ENCODE measurements at places on chromosomes 2 and 18.
A peak's percentile ranks its signal among the peaks of the same experiment; 100 is the strongest.

DNA sequence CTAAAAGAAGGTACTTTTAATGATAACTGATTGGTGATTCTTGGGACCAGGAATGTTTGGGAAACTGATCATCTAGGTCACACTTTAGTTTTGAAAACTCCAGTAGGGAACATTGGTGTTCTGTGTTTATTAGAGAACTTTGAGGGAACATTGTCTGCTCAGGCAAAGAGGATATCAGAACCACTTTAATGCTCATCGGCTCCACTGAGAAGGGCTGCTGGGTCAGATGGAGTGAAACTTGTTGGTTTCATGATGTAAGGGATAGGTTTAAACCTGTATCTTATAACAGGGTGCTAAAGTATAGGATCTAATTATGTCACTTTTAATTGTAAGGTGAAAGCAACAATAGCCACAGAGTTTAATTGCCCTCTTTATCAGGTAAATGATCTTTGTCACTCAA is 14.2 kb upstream of the POLI start:
- no peak for DNase-seq

GRCh38 chr18:61334491-61334850 is 1.2 kb downstream of the CDH20 start:
- no peak for DNase-seq

- no peak for DNase-seq
Observed at GRCh38 chr18:72908181-72908580, 40.4 kb upstream of the NETO1 start.

DNA sequence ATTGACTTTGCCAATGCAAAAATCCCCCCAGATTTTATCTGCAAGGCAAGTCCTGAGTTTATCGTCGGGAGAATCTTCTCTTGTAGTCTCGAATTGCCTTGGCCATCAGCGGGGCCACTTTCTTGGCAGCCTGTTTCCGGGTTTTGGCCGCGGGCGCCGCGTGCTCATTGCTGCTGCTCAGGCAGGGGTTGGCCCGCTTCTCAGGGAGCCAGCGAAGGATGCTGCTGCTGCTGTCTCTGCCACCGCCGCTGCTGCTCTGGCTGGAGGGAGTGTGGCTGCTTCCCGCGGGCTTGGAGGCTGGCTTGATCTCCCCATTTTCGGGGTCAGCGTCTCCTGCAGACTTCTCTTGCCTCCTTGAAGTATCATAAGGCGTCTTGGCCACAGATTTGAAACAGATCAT is 2.5 kb downstream of the ELOA2 start:
- DNase-seq, result no peak

- no peak for DNase-seq
Observed at GRCh38 chr18:54229421-54230059, 5.1 kb upstream of the MBD2 start.

- DNase-seq, result no peak
Observed at GRCh38 chr2:132392221-132392620, 24.4 kb upstream of the GPR39 start.

- DNase-seq, result no peak
Observed at GRCh38 chr2:171547720-171548119, 25.4 kb downstream of the CYBRD1 start.

DNA sequence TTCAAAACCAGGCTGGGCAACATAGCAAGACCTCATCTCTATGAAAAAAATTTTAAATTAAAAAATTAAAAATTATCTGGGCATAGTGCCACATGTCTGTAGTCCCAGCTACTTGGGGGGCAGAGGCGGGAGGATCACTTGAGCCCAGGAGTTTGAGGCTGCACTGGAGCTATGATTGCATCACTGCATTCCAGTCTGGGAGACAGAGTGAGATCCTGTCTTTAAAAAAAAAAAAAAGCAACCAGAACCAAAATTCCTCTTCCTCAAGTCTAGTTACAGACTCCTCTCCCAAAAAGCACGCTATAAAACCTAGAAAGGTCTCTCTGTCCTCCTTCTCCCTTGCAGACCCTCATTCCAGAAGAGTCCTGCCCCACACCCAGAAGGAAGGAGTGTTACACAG is 23.9 kb downstream of the TNFAIP6 start:
- DNase-seq, result no peak

DNA sequence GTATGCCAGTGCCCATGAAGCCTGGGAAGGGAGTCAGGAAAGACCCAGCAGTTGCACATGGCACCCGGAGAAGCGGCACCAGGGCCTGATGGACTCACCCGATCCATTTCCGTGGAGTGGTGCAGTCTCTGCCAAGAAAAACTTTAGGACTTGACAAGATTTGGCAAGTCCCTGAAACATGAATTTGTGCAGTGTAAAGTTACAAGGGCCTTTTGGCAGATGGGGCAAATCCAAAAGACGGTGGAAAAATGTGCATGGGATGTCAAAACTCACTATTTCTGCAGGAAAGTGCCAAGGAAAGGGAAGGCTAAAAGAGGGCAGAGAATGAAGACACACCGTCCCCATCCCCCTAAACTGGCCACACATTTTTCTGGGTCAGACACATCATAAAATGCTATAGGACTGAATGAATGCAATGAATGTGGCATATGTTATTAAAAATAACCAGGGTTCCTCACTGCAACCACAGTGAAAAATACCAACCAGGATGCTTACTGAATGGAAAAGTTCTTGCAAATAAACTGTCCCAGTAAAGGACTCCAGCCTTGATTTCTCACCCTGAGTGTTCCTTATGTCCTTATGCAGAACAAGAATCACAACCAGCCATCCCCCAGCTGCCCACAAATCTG is 173.5 kb upstream of the SIX2 start:
- DNase-seq, result no peak

- DNase-seq, result peak; percentile 17
Observed at GRCh38 chr2:64274399-64275173, 130.4 kb upstream of the PELI1 start.

DNA sequence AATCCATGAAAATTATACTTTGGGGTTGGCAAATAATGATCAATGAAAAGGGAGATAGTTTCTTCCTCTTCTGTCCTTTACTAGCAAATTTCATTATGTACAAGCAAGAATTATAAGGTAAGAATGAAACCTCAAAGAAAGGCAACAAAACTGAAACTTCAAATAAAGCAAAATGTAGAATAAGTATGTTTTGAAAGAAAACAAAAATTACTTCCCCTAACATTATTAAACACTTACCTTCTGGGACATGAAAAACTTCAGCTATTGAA is 29.4 kb downstream of the THADA start:
- DNase-seq, result no peak

- DNase-seq, result no peak
Observed at GRCh38 chr2:74255660-74256213, 57.3 kb downstream of the MTHFD2 start.

GRCh38 chr2:10452312-10452711 is 4.2 kb upstream of the ODC1 start:
- peak; percentile 80 for DNase-seq

- DNase-seq, result no peak
Observed at GRCh38 chr2:238838786-238839327, 9.0 kb upstream of the TWIST2 start.

DNA sequence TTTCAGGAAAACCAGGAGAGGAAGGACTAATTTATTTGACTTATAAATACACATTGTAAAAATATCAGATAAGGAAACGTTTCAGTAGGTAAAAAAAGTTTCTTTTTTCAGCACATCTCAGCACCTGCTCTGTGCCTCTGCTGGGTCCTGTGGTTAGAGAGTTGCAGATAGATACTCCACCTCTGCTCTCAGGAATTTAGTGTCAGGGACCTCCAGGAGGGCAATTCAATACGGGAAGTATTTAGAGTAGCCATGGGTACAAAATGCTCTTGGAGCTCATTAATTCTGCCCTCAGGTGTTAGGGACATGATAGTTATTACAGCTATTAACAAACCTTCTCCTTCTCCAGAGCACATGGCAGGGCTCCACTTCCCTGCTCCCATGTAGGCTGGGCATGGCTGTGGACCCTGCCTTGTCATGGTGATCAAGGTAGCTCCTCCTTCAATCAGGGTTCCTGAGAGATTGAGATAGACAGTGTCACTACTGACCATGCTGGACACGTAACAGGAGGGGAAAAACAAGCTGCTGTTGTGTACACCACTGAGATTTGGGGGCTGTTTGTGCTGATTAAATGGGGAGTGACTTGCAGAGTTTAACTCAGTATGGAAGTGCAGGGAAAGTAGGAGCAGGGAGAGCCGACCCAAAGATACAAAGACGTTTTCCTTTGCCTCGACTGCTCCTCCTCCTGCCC is 185.6 kb upstream of the COPS8 start:
- DNase-seq, result no peak

DNA sequence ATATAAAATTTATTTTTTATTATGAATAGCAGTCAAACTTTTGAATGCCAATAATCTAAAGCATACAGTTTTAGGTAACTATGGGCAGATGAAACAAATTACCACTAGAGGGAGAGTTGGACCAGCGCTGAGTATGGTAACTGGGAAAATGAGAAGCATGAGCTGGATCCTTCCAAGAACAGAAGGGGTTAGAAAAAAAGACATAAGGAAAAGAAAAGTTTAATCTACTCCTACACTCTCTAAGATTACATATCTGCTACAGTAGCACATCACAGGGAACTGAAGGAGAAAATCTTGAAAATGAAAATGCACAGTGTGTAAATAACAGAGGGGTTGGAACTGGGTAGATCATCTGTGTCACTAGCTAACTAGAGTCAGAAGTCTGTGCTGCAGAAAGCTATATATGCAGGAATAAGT is 15.5 kb downstream of the REG3G start:
- peak; percentile 19 for DNase-seq

GRCh38 chr2:233980955-233981561 is 63.9 kb downstream of the TRPM8 start:
- no peak for DNase-seq

- peak; percentile 88 for DNase-seq
Observed at GRCh38 chr2:144524118-144525009, 4.4 kb upstream of the ZEB2 start.

DNA sequence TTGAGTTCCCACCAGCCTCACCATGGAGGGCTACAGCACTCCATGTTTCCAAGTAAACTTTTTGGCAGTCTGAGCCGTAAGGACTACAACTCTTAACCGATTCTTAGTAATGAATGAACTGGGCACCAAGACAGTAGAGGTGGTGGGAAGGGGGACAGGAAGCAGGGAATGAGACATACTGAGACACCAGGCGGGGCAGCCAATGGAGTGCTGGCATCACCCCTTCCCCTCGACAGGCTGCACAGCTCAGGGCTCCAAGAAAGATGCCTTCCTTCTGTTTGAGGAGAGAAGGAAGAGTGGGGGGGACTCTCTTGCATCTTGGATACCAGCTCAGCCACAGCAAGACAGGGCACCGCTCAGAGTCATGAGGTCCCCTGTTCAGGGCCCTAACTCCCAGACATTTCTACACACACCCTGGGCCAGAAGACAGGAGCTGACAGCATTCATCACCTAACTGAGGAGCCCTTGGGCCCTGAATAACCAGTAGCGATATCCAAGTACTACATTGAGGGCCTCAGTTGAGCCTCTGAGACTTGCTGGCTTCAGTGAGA is 45.2 kb downstream of the USP34 start:
- no peak for DNase-seq

DNA sequence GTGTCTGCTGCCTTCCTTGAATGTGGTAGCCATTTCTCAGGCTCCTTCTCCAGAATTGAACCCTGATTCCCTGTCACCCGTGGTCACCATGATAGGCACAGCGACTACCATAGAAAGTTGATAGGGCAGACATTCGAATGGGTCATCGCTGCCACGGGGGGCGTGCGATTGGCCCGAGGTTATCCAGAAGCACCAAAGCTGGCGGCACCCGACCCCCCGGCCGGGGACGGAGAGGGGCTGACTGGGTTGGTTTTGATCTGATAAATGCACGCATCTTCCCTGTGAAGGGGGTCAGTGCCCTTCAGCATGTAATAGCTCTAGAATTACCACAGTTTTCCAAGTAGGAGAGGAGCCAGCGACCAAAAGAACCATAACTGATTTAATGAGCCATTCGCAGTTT is 94.0 kb upstream of the ANKRD30BL start:
- no peak for DNase-seq

DNA sequence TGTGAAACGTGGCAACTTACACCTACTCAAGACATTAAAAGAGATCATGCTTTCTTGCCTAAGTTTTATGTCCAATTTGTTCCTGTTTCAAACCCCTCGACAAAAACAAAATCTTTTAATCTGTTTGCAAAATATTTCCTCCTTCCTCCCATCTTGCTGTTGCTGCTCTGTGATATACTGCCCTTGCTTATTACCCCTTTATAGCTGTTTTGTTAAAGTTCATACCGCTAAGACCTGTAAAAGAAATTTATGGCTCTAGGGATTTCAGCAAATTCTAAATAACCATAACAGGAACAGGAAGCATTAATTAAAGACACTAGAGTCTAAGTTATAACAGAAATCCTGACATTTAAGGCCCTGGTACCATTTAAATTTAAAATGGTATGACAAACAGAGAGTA is 1268.2 kb upstream of the PIK3C3 start:
- DNase-seq, result no peak

DNA sequence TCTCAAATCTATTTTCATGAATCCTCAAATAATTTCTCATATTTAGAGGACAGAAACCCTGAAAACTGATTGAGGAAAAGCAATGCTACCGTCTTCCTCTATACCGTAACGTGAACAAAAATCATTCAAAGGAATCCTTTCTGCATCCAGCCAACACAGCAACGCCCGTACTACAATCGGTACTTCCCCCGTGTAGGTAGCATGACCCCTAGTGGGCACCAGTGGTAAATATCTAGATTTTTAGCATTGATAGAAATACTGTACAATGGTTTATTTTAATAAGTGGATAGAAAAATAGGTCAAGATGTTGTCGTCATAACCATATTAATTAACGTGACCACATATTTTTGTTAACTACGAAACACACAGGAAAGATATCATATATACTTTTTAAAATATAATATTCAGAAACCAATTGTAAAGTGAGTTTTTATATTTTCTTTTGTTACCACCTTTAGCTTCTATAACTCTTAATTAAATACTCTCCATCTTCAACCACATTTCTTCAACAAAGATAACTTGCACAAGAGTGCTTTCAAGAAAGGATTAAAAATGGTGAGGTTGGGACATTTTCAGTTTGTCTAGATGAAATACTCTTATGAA is 194.1 kb downstream of the SS18 start:
- DNase-seq, result peak; percentile 60

DNA sequence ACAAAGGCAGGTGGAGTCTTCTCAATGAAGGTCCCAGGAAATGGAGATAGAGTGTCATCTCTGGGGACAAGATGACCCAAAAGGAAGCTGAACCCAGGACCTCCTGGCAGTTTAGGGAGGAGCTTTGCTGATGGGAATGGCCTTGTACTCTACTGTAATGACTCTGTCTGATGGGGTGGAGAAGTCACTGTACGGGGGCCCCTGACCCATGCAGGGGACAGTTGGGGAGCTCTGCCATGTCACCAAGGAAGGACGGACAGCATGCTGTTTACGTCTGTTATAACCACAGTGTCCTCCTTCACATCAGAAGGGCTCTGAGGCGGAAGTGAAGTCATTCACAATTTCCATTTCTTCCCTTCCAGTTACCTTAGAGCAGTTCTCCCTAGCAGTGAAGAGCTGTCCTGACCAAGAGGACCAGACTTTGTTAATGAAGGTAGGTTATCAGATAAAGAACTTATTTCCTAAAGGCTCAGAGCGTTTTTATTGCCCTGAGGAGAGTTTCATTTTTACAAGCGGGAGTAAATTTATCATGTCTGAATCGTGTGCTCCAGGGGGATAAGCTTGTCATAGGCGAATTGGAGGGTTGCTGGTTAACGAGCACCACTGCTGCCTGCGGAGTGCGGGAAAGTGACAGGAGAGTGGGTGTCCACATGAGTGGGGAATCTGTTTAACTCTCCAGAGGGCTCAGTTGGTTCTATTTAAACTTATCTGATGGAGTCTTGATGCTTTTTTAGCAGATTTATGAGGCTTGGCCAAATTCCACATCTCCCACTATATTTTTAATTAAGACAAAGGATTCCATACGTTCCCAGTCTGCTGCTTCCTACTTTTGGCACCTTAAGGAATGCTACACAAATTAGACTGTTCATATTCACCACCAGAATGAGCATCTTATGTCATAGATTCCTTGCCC is 71.6 kb upstream of the BCL2L11 start:
- peak; percentile 47 for DNase-seq
